NCI-H748 treated with DMSO at 0.1 percent for 48 hours (cell line): ENCODE measurements at places on chromosomes 16 and 17.
A peak's percentile ranks its signal among the peaks of the same experiment; 100 is the strongest.

DNA sequence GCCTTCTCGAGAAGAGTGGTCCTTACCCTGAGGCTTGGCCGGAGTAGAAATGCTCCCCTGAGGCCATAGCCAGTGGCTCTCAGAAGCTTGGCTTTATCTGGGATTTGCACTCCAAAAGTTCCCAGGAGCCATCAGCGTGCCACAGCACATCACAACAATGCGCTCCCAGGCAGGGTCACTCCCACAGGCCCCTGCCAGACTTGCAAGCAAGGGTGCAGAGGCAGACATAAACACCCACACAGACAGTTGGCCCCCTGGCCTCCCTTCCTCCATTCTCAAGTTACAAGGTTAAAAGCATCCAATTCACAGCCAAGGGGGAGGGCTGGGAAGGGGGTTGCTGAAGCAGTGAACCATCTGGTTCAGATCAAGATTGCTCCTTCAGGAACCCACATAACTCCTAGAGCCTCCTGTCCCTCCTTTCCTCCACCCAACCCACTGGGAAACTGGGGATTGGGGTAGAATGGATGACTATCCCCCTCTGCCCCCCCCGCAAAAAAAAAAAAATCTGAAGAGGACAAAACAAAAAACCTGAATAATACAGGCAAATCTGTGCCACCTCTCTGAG, 1.8 kb downstream of the ST3GAL2 start:
- no peak for DNase-seq

DNA sequence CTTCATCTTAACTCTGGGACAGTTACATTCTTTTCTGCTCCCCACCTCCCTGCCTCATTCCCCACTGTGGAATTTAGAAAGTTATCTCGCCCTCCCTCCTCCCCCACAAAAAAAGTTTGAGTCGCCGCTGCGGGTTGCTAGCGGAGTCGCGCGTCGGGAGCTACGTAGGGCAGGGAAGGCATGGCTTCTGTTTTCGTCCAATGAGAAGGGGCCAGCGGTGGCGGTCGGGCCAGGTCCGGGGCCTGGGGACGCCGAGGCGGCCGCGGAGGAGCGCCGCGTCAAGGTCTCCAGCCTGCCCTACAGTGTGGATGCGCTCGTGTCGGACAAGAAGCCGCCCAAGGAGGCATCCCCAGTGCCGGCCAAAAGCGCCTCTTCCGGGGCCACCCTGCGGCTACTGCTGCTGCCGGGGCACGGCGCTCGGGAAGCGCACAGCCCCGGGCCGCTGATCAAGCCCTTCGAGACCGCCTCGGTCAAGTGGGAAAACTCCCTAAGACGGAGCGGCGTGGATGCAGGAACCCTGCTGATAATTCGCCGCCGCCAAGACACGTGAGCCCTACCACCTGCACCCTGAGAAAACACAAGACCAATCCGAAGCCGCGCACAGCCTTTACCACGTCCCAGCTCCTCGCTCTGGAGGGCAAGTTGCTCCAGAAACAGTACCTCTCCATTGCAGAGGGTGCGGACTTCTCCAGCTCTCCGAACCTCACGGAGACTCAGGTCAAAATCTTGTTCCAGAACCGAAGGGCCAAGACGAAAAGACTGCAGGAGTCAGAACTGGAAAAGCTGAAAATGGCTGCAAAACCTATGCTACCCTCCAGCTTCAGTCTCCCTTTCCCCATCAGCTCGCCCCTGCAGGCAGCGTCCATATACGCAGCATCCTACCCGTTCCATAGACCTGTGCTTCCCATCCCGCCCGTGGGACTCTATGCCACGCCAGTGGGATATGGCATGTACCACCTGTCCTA, 8.9 kb downstream of the OR4D1 start:
- no peak for DNase-seq

- DNase-seq: no peak
Measured at GRCh38 chr17:72576289-72576759, 455.5 kb downstream of the SOX9 start.

GRCh38 chr17:27920569-27920968, 27.4 kb upstream of the LYRM9 start:
- no peak for DNase-seq

DNA sequence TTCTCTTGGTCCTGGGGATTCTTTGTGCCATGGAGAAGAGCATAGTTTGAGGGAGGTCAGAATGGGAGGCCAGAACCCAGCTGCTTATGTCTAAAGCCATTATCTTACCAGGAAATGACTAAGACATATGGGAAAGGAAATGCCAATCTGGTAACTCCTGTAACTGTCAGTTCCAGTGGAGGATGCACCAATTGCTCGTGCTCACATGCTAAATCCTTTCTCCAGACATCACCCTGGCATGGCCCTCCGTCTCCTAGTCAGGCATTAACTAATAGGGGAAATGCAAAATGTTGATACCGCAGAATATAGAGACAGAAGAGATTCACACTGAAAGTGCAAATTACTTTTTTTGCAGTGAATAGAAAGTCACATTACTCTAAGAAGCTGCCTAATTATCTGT, 255.6 kb upstream of the HSBP1 start:
- DNase-seq: no peak

GRCh38 chr16:81817789-81818567, 38.9 kb downstream of the PLCG2 start:
- DNase-seq: no peak

- no peak for DNase-seq
Measured at GRCh38 chr17:6241381-6241780, 171.2 kb downstream of the WSCD1 start.

- no peak for DNase-seq
Measured at GRCh38 chr16:1832838-1833454, 5.9 kb downstream of the FAHD1 start.

DNA sequence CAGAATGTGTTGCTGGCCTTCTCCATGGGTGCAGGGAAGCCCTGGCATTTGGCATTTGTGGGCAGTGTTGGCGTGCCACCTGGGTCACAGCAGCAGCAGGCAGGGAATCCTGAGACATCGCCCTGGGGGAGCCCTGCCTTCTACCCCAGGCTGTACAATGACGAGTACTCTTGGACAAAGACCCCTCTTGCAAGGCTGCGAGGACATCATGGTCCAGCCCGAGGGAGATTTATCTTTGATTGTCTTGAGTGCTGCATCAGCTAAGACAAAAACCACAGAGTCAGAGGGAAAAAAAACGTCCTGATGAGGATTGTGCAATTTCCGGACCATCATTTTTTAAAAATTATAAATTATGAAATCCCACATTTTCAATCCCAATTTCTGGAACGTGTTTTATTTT, 3.7 kb downstream of the CRISPLD2 start:
- DNase-seq: no peak

- DNase-seq: no peak
Measured at GRCh38 chr17:15106540-15106939, 158.6 kb downstream of the PMP22 start.

- DNase-seq: peak; percentile 51
Measured at GRCh38 chr17:1515640-1516387, 598 bp downstream of the INPP5K start.

GRCh38 chr17:50240851-50241250, 33.4 kb upstream of the TMEM92 start:
- DNase-seq: no peak
